ENCODE measurements at places on chromosomes 7 and 10.

GRCh38 chr7:123749537-123749857 lies 694 bp upstream of the WASL start:
- peak; percentile 38 for DNase-seq

GRCh38 chr7:130794619-130794922 lies 60.6 kb upstream of the KLF14 start:
- no peak for DNase-seq

DNA sequence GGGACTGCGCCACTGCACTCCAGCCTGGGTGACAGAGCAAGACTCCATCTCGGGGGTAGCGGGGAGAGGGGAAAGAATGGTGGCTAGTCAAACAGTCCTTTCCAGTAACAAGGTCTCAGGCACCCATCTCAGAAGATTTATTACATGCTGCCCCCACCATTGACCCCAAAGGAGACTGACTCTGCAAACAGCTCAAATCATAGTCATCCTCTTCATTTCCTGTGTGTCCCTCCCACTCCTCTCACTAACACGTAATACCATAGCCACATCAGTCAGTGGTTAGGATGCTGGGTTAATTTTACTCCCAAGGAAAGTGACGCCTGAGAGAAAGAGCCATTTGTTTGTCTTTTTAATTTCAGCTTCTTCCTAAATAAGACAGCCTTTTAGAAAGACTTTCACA lies 56.6 kb upstream of the BET1 start:
- peak; percentile 54 for DNase-seq

DNA sequence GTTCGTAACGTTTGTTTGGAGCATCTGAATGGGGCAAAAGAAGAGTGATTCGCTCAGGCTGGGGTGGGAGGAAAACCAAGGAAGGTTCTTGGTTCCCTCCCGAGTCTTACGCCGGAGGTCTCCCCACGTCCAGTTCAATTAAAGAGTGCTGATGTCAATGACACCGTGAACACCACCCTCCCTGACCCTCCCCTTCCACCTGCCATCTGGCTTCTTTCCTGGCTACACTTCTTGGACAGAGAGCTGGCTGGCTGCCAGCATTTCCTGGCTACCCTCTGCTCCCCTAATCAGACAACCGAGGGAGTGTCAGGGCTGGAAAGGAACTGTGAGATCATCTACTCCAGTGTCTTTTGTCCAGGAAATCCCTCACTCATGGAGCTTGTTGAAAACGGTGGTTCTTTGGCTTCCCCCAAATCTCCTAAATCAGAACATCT lies 24.1 kb upstream of the FFAR4 start:
- peak; percentile 20 for DNase-seq

Measured in urothelium cell line (cell line).